A673 (cell line): ENCODE measurements at places on chromosomes 12 and 14. TPM values are rescaled to one million over a fixed set of nuclear protein-coding genes. Genes with fewer than 3 reads are reported as not detected.

SOAT2 gene
- total RNA-seq: not detected in 2 replicates

KLHDC1 gene
- total RNA-seq: 1.3 TPM in 2 replicates

PLA2G1B gene
- total RNA-seq: not detected in 2 replicates

CCDC196 gene
- total RNA-seq: not detected in 2 replicates
